NK-92 treated with Interleukin-12 subunit alpha and Interleukin-12 subunit beta, amount 100 ng/mL, for 24 hours (cell line): ENCODE measurements at places on chromosomes 1 and 21.

GRCh38 chr21:36913247-36914169, 53.0 kb downstream of the HLCS start:
- DNase-seq: no peak

- DNase-seq: no peak
Measured at GRCh38 chr1:44934791-44935190, 51.6 kb downstream of the EIF2B3 start.

DNA sequence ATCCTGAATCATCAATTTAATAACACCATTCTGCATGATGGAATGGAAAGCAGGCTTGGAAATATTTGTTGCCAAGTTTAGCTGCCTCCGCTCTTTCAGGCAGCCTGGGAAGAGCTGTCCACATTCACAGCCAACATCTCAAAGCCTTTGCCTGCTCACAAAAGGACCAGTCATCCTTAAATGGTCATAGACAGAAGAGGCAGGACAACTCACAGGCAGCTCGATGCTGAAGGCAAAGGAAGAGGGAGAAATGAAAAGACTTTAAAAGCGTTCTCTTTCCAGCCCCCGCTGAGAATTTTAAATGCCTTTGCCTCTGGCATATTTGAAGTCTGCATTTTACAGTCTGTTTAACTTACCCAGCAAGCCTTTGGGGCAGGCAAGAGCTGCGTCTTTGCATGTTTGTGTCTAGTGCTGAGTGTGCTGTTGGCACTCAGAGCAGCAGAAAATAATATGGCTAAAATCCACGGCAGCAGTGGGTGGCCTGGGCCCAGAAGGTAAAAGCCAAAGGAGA, 68.9 kb downstream of the NMNAT2 start:
- DNase-seq: no peak

DNA sequence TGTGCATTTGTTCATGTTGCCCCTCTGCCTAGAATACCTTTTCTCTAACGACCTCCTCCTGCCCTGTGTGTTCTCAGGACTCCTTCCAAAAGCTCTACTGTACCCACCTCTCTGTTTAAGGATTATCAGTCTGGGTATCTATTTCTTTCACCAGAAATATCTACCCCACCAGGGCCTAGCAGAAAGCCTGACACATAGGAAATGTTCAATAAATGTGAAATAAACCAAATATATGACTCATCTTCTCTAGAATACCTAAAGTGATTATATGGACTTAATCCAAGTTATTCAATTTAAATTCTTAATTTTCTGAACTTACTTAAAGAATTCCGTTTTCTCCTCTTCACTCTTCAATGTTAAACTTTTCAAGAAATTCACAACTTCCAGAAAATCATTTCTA, 27.1 kb downstream of the SCYL3 start:
- DNase-seq: no peak

GRCh38 chr21:43818685-43819084, 29.3 kb downstream of the RRP1 start:
- no peak for DNase-seq

GRCh38 chr1:204545202-204545601, 29.0 kb downstream of the MDM4 start:
- no peak for DNase-seq

- peak; percentile 4 for DNase-seq
Measured at GRCh38 chr1:116020668-116021272, 44.5 kb downstream of the SLC22A15 start.

DNA sequence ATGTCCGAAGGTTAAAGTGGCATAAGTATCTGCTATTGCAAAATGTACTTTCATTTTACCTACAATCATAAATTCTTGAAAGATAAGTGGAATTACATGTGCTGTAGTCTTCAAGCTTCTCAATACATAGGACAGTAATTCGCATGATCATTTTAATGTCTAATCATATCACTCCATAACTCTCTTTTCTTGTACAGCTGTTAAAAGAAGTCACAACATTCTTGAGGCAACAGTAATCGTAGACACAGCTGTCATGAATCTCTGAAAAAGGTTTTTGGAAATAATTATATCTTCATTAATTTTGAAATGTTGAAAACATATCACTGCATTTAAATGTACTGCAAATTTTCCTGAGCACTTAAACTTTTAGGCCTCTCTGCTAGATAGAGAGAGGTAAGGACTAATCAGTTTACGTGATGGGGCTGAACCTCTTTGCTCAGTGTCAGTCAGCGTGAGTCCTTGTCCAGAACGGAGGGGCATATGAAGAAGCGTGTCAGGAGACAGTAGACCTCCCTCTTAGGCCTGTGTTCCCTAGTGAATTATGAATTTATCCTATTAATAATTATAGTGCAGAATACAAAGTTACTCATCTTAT, 133.4 kb downstream of the NEK7 start:
- DNase-seq: no peak

- DNase-seq: no peak
Measured at GRCh38 chr1:3469104-3469848, 14.8 kb downstream of the ARHGEF16 start.

GRCh38 chr1:204891860-204892259, 21.2 kb downstream of the NFASC start:
- no peak for DNase-seq

DNA sequence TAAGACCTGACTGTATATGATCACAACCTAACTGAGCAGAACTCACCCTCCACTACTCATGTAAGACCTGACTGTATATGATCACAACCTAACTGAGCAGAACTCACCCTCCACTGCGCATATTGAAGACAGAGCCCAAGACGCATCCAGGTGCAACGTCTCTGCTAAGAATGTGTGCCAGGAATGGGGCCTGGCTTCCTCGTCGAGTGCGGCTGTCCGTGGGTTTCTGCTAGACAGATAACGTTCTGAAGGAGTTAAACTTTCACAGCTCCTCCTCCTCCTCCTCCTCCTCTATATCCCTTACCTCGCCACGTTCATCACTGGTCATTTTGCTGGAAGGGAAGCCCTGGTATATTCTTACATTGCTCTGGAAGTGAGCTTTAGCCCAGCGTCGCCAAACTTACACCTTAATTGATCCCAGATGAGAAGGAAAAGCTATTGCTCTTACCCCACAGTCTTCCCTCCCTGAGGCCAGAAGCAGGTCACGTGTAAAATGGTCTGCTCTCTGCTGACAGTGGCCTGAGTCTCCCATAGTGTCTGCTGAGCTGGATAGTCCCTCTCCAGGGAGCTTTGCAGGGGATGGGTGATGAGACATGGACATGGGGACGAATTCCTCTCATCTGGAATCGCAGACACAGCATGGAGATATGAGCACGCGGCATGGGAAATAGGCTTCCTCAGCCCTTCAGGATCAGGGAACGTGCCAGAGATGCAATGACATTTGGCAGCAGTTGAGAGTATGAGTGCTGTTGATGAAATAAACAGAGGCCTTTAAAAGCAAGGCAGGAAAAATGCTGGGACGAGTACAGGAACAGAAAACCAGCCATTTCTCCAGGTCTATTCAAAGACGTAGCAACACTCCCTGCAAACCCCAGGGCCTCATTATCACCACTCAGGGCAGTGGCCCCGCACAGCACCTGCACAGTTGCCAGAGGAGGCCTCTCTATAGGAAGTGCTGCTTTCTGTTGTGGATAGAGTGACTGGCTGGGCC, 528.1 kb downstream of the KIF26B start:
- DNase-seq: no peak
